ENCODE measurements at places on chromosomes 12 and 14. TPM values are rescaled to one million over a fixed set of nuclear protein-coding genes. Genes with fewer than 3 reads are reported as not detected.
A peak's percentile ranks its signal among the peaks of the same experiment; 100 is the strongest.

DNA sequence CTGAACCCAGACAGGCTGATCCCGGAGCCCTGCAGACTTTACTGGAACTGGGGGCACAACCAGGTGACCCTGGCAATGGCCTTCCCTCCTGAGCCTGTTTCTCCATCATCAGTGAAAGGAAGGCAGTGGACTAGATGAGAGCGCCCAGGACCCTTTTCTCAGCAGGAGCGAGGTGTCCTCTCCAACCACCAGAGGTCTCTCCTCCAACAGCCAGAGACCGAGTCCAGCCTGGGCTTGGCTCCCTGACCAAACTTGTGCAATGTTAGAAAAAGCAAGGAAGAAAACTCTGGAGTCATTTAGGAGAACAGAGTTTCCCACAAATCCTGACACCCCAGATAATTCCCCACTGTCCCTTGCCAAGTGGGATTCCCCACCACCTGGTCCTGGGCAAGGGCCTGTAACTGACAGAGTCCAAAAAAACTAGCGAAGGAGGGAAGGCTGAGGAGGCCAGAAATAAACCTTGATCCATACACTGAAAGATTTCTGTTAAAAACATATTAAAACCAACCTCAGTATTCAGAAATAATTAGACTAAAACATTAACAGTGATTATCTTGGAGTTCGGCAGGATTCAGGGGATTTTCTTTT, 9.0 kb downstream of the RPS6KL1 start:
- H3K4me3 ChIP-seq: no peak overlapping the region
- H3K4me1 ChIP-seq: peaks cover 9% of the 10 kb centered on the region
- H3K27me3 ChIP-seq: no peaks in the 10 kb centered on the region
- DNase-seq: peak; percentile 28
- no peaks in the 10 kb centered on the region for H3K36me3 ChIP-seq
- H3K27ac ChIP-seq: peak overlapping the region; percentile 53

DNA sequence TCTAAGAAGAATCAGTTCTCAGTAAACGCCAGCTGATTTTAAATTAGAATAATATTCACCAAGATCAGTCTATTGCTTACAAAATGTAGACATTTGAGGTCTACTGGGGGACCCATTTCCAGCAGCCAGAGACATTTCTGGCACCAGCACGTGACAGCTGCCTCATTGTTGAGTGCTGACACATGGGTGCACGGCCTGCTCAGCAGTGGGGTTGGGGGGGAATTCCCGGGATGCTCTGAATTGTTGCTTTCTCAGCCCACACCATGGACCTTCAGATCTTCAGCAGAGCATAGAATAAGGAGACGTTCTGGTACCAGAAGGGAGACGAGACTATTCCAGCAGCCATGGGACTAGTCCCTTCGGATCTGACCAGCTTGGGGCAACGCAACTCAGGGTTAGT, 18.3 kb downstream of the PLEKHG7 start:
- no peak overlapping the region for H3K27ac ChIP-seq
- no peaks in the 10 kb centered on the region for H3K4me1 ChIP-seq
- H3K36me3 ChIP-seq: no peaks in the 10 kb centered on the region

RASSF8 gene
- polyA plus RNA-seq: 15.3 TPM

GRCh38 chr14:101797856-101798255, 36.3 kb downstream of the PPP2R5C start:
- no peak for DNase-seq
- H3K4me3 ChIP-seq: no peak overlapping the region
- H3K27ac ChIP-seq: no peak overlapping the region

GRCh38 chr12:13195785-13196129, 769 bp upstream of the EMP1 start:
- H3K4me3 ChIP-seq: no peak overlapping the region
- no peak for DNase-seq
- H3K36me3 ChIP-seq: no peaks in the 10 kb centered on the region
- H3K27me3 ChIP-seq: no peaks in the 10 kb centered on the region
- H3K27ac ChIP-seq: no peak overlapping the region
- peaks cover 18% of the 10 kb centered on the region for H3K4me1 ChIP-seq

KLRC2 gene
- 1.2 TPM for polyA plus RNA-seq

DNA sequence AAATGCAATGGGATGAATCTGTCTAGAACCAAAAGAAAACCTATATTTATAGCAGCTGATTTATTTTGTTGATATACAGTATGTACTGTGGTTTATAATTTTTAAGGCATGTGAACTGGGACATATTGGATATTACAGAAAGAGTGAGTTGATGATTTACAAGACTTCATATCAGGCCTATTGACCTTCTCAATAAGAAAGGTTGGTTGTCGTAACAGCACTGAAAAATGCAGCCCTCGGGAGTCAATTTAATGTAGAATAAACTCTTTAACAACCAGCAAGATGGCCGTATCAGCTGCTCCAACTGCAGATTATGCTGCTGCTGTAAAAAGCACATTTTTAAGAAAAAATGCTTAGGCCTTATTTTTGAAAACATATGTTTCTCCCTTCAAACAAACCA, 407.3 kb downstream of the GXYLT1 start:
- H3K4me1 ChIP-seq: no peaks in the 10 kb centered on the region
- H3K27ac ChIP-seq: no peak overlapping the region
- no peak overlapping the region for H3K4me3 ChIP-seq
- no peaks in the 10 kb centered on the region for H3K27me3 ChIP-seq
- no peaks in the 10 kb centered on the region for H3K36me3 ChIP-seq
- DNase-seq: no peak

GRCh38 chr14:54039311-54039710, 82.7 kb upstream of the BMP4 start:
- H3K27ac ChIP-seq: no peak overlapping the region
- H3K4me3 ChIP-seq: no peak overlapping the region
- no peaks in the 10 kb centered on the region for H3K27me3 ChIP-seq

- no peaks in the 10 kb centered on the region for H3K36me3 ChIP-seq
- H3K27ac ChIP-seq: no peak overlapping the region
- H3K27me3 ChIP-seq: no peaks in the 10 kb centered on the region
- no peaks in the 10 kb centered on the region for H3K4me1 ChIP-seq
- DNase-seq: no peak
These were observed 79.2 kb upstream of the PTHLH start for GRCh38 chr12:28051516-28052354.

SPIC gene
- 2.2 TPM for polyA plus RNA-seq

GRCh38 chr14:71729596-71729995, 202.6 kb upstream of the RGS6 start:
- no peaks in the 10 kb centered on the region for H3K4me1 ChIP-seq
- peaks cover 27% of the 10 kb centered on the region for H3K36me3 ChIP-seq
- DNase-seq: no peak
- no peaks in the 10 kb centered on the region for H3K27me3 ChIP-seq
- no peak overlapping the region for H3K4me3 ChIP-seq

KLRG1 gene
- 5.2 TPM for polyA plus RNA-seq

GEMIN2 gene
- 18.2 TPM for polyA plus RNA-seq

AQP2 gene
- polyA plus RNA-seq: 0.05 TPM

GRCh38 chr14:61927060-61927459, 164.8 kb downstream of the SNAPC1 start:
- no peak overlapping the region for H3K27ac ChIP-seq
- H3K4me3 ChIP-seq: no peak overlapping the region
- no peaks in the 10 kb centered on the region for H3K36me3 ChIP-seq
- no peaks in the 10 kb centered on the region for H3K27me3 ChIP-seq

- no peak overlapping the region for H3K27ac ChIP-seq
- no peak overlapping the region for H3K4me3 ChIP-seq
- no peak for DNase-seq
- no peaks in the 10 kb centered on the region for H3K36me3 ChIP-seq
These were observed 38.7 kb downstream of the KCNH5 start for GRCh38 chr14:63006531-63006930.

DNA sequence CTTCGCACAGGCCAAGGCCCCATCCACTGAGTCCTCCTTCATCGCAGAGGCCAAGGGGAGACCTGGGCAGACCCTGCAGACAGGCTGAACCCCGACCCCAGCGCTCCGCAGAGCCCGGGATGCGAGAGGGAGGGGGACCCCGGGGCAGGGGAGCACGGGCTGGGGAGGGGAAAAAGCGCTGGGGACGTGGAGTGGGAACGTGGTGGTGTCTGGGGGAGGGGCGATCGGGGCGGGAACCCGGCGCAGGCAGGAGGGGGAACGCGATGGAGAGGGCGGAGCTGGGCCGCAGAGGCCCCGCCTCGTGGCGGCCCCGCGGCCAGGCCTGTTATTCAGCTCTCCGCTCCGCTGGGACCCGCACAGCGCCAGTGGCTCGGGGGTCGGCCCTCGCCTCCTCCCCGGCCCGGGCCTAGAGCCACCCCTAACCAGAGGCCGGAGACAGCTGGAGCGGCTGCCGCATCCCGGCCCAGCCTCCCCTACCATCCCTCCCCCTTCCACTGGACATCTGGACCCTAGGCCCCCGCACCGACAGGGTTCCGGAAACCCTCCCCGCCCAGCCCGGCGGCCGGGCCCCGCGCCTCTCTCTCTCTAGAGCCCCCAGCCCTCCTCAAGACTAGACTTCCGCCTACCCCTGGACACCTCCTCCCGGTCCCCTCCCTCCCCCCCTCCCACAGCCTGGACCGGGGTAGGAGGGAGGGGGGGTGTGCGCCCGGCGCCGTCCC, at the start of gene ARHGEF25:
Gene ARHGEF25, plus strand, starts transcription at position 328 of the 719 bp plus-strand sequence. CDS start 460 bp downstream, outside the sequence.
- no peak within 1 kb of the TSS for H3K27ac ChIP-seq
- H3K4me3 ChIP-seq: peak within 1 kb of the TSS; percentile 56
- H3K27me3 ChIP-seq: peaks cover 77% of the 10 kb centered on the region
- DNase-seq: no peak
- H3K4me1 ChIP-seq: peaks cover 24% of the 10 kb centered on the region

GRCh38 chr12:116885491-116885890, 4.2 kb upstream of the HRK start:
- H3K27ac ChIP-seq: no peak overlapping the region
- peaks cover 26% of the 10 kb centered on the region for H3K4me1 ChIP-seq
- DNase-seq: no peak
- H3K36me3 ChIP-seq: no peaks in the 10 kb centered on the region
- H3K27me3 ChIP-seq: peaks cover 28% of the 10 kb centered on the region

MANSC1 gene
- polyA plus RNA-seq: 4.6 TPM
